ENCODE measurements at places on chromosomes 2 and 18.

DNA sequence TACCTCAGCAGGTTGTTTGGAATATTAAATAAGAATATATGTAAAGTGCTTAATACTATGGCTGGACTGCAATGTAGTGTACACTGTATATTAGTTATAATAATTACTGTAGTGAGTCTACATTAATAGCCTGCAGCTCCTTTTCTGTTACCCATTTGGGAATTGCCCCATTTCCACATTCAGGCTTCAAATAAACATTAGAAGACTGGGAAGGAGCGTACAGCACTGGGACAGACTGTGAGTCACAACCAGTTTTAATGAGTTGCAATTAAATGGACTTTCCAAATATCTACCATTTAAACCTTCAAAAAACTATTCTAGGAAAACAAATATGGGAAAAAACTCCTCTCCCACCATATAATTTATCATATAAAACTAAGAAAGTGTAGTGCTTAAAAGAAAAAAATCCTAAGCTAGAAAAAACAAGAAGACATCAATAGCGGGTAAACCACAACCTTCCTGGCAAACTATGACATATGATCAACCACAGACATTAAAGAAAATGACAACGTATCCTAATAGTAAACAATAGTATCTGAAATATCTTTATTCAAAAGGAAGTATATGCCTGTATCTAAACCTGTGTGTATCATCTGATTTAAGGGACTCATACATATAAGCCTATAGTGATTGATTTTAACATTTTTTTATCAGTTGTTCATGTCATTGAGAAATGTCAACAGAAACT lies 86.1 kb downstream of the TRIP12 start:
- peak; percentile 64 for DNase-seq

GRCh38 chr2:165456027-165456426 lies 13.5 kb upstream of the CSRNP3 start:
- DNase-seq, result no peak

- no peak for DNase-seq
Measured at GRCh38 chr2:132638313-132639040, 31.5 kb downstream of the LYPD1 start.

DNA sequence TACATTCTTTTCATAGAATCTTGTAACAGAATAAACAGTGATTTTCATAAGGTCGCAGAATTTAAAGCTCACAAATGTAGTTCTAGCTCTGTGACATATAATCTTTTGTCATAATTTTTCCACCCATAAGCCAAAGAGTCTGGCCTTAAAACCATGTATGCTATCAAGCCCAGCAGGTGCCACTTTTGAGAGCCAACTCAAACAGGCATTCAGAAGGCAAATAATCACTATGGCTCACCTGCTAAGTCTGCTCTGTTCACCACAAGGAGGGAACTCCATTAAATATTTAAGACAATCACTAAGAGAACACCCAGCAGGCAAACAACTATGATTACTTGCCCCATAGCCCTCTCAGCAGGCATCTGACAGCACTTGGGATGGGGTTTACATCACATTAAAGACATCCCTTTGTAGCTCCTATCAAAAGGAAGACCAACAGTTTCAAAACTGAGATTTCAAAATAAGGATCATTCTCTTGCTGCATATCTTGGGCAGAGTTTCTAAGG lies 241.6 kb downstream of the PDE11A start:
- DNase-seq, result no peak

GRCh38 chr2:133193544-133194361 lies 374.5 kb downstream of the NCKAP5 start:
- peak; percentile 13 for DNase-seq

DNA sequence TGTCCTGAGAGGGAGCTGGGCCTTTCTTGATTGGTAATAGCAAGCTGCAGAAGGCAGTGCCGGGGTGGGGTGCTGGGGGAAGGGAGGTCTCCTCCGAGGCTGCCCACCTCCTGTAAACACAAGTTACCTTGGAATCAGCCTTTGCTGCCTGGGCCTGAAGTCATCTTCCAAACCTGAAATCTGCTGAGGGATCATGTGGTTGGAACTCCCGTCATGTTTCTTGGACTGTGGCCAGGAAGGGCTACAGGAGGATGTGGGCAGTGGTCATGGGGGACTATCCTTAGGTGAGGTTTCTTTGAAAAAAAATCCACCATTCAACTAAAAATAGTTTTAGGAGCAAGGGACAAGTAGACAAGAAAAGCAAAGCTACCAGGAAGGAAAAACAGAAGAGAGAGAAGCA lies 74.2 kb downstream of the CDK15 start:
- peak; percentile 72 for DNase-seq

GRCh38 chr2:104599787-104600510 lies 254.0 kb upstream of the POU3F3 start:
- DNase-seq, result peak; percentile 0

- no peak for DNase-seq
Measured at GRCh38 chr18:57787068-57787685, 15.9 kb downstream of the ATP8B1 start.

GRCh38 chr18:78610179-78610578 lies 369.4 kb upstream of the SALL3 start:
- no peak for DNase-seq

- DNase-seq, result peak; percentile 2
Measured at GRCh38 chr18:75070235-75070624, 138.7 kb downstream of the PTGR3 start.

DNA sequence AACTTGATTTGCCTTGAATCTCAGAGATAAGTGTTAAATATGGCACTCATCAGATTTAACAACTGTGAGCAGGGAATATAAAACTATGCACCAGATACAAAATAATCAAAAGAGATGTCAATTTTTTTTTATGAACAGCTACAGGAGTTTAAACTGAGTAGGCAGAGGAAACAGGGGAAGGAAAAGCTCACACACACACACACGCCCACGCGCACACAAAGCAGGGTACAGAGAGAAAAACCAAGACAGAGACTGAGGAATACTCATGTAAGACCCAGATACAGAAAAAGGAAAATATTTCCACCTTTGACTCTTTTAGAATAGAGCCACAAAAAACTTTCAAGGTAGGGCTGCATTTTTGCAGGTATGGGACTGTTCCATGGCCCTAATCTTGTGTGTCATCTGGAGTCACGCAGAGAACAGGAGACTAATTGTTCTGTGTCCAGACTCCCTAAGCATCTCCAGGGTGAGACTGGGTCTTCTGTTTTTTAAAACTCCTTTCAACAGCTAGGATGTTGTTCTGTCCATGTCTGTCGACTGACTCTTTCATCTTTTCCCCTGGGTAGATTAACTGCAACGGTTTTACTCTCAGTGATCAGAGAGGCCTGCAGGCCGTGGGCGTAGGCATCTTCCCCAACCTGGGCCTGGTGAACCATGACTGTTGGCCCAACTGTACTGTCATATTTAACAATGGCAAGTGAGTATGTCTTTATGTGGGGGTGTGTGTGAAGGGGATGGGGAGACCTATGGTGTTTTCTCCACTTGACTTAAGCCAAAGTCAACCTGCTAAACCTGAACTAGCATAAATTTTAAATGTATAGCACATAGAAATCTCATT lies 23.0 kb downstream of the SMYD1 start:
- no peak for DNase-seq
